Hair follicle dermal papilla cell (primary cell): ENCODE measurements at places on chromosomes 7 and 10. TPM values are rescaled to one million over a fixed set of nuclear protein-coding genes. Genes with fewer than 3 reads are reported as not detected.

The CALHM1 gene
- not detected in 2 replicates for total RNA-seq

The HOXA13 gene
- not detected in 2 replicates for total RNA-seq

The CDK5 gene
- 12.2 and 12.4 TPM in 2 replicates for total RNA-seq

The ITGA8 gene
- total RNA-seq: 92.0 and 104 TPM in 2 replicates

The HMX2 gene
- not detected in 2 replicates for total RNA-seq

The CDHR3 gene
- total RNA-seq: 34.1 and 45.3 TPM in 2 replicates

The SPDYE5 gene
- 0.12 TPM in 1 of 2 replicates, not detected in the other for total RNA-seq

The SUN3 gene
- total RNA-seq: not detected in 2 replicates

The C10orf143 gene
- total RNA-seq: 1.3 and 1.9 TPM in 2 replicates

The TEX36 gene
- 0.24 and 0.32 TPM in 2 replicates for total RNA-seq

The OGDHL gene
- 0.16 and 1.5 TPM in 2 replicates for total RNA-seq

The KLF14 gene
- total RNA-seq: 0.12 TPM in 1 of 2 replicates, not detected in the other

The STEAP1B gene
- total RNA-seq: 11.4 and 16.2 TPM in 2 replicates
